ENCODE measurements at places on chromosomes 2 and 18.

DNA sequence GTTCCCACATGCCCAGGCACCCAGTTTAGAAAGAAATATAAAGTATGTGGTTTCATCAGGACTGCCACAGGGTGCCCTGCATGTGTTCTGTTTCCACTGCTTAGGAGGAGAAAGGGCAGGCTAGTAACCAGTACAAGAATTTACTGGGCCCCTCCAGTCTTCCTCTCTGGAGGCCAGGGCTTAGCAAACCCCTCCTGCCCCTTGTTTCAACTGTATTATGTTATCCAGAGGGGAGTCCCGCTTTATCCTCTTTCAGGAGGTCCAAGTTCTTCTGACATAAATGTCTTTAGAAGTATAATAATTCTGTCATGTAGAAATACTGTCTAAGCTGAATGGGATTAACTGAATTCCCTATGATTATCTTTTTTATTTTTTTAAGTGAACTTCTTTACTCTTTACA is 132.1 kb downstream of the WDSUB1 start:
- no peak for DNase-seq

DNA sequence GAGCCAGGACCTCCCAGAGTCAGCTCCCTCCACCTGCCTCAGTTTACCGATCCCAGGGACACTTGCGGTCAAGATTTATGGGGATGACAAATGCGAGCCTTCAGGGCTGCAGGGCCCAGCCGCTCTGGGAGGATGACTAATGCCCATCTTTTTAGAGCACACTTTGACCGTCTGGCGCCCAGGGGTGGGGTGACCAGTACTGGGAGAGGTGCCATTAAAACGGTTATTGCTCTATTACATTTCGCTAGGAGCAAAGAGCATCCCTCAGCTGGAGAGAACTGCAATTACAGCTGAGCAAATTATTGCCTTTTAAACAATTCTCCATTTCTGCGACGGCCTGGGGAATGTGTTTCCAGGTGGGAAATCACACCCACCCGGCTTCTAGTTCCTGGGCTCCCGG is 42.6 kb upstream of the HPCAL1 start:
- no peak for DNase-seq

DNA sequence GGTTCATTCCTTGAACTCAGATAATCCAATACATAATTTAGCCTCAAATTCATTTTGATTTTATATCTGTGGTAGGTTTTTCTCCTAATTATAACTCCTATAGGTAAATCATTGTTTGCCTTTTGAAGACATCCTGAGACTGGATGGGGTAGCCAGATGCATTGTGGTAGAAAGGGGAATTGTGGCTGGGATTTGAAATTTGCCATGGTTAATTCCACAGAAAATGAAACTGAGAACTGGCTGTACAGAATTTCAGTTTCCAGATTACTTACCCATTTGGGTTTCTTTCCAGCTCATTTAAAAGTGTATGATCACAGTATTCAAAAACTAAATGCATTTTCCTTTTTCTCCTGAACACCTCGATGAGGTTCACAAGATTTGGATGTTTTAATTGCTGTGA is 18.2 kb downstream of the CDKL4 start:
- DNase-seq: no peak

- no peak for DNase-seq
Measured at GRCh38 chr2:240894006-240894405, 1.9 kb downstream of the MAB21L4 start.

DNA sequence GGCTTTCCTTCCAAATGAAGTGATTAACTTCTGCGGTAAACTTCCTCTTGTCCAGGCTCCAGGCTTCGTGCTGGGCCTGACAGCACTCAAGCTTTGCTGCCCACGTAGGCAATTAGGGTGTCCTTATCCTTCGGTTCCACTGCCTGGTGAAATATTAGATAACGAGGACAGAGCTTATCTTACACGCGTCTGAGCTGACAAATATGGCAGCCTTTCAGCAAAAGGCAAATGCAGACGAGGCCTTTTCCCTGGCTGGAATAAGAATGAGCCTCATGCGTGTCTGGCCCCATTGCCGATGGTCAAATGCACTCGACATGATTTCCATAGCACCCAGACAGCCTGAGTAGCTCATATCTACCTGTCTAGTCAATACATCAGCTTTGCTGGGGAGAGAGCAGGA is 141.5 kb downstream of the FAM210A start:
- no peak for DNase-seq

DNA sequence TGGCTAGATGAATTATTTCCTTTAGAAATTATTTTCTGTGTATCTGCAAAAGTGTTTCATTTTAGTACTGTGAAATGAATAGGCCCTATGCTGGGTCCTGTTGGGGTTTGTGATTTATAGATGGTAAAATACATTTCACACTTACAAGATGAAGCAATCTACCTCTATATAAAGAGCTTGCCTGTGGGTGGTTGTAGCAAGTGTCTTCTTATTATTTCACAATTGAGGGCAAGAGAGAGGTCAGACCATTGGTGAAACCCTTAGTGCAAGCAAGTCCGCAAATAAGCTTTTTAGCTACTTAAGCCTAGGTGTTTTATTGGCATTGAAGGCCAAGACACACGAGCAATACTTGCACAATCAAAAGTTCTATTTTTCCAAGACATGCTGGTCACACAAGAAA is 153.1 kb downstream of the FMNL2 start:
- DNase-seq: no peak

GRCh38 chr18:3060667-3061580 is 48.0 kb upstream of the LPIN2 start:
- peak; percentile 22 for DNase-seq

GRCh38 chr18:24658302-24658701 is 197.9 kb downstream of the HRH4 start:
- DNase-seq: no peak

GRCh38 chr2:871926-872680 is 78.5 kb upstream of the SNTG2 start:
- DNase-seq: no peak

- no peak for DNase-seq
Measured at GRCh38 chr2:127619877-127620705, 25.9 kb upstream of the GPR17 start.

GRCh38 chr2:188475945-188476344 is 184.3 kb downstream of the GULP1 start:
- no peak for DNase-seq

GRCh38 chr2:159208438-159208837 is 78.1 kb downstream of the WDSUB1 start:
- DNase-seq: no peak

DNA sequence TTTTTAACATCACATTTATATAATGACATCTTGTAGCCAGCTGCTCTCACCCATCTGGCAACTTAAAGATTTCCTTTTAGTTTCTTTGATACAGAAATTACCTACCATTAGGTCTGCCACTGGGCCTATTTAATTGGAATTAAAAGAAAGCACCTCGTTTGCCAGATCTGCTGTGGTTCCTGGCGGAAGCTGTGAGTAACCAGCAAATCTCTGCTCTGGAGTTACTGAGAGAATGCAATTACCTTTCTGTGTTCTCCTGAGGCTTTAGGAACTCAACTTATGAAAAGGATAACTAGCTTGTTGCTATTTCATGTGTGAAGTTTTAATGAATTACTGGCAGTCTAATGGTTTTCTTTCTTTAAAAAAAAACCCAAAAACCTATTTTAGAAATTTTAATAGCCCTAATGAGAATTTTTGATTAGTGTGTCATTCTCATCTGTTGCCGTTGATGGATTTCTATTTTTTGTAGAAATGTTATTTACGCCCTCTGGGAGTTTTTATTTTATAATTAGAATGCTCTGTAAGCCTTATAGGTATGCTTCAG is 69.7 kb upstream of the LYPD6B start:
- DNase-seq: no peak

GRCh38 chr2:54708584-54709335 is 14.7 kb upstream of the EML6 start:
- DNase-seq: no peak

DNA sequence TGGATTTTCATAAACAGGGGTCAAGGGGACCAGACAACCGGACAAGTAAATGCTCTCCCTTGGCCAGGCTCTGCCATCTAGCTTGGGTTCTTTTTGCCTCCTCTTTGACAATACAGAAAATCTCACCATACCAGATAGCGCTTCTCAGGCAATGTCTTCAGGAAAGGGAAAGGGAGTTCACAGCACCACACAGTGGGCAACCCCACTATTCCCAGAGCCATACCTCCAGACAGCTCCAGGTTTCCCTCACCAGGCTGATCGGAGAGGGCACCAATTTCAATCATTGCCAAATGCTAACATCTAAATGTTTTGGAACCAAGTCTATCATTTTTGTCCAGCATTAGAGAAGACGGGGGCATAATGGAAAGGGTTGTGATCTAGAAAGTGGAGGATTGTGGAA is 28.1 kb downstream of the CCDC68 start:
- DNase-seq: no peak

DNA sequence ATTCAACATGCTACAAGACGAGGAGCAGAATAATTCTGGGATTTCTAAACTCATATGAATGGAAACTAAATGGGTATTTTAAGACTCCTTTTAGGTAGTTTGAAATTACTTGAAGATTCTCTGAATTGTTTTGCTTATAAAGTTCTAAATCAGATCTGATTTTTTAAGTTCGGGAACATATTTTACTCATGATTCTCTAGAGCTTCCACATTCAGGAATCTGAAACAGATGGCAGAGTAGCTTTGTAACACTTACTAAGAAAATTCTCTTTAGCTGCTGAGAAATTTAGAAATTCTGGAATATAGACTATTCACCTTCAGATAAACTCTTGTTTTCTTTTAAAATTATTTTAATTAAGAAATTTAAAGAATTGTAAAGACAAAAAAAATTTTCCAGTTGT is 13.7 kb downstream of the RBBP8 start:
- no peak for DNase-seq
